SHP77 (cell line): ENCODE measurements at places on chromosomes 6 and 20.

DNA sequence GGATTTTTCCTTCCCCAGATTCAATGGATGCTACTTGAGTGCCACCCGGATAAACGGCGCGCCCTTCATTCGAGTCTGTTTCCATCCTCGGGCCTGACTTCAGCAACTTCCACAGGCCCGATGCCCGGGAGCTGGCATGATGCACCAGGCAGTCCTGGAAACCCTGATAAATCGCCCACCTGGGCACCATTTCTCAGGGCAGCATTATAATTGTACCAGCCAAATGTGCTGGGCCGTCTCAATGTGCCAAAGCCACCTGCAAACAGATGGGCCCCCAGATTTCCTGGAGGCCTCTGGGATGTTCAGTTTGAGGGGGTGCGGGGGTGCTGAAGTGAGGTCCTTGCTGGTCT is 65.8 kb downstream of the NOL4L start:
- DNase-seq: no peak

DNA sequence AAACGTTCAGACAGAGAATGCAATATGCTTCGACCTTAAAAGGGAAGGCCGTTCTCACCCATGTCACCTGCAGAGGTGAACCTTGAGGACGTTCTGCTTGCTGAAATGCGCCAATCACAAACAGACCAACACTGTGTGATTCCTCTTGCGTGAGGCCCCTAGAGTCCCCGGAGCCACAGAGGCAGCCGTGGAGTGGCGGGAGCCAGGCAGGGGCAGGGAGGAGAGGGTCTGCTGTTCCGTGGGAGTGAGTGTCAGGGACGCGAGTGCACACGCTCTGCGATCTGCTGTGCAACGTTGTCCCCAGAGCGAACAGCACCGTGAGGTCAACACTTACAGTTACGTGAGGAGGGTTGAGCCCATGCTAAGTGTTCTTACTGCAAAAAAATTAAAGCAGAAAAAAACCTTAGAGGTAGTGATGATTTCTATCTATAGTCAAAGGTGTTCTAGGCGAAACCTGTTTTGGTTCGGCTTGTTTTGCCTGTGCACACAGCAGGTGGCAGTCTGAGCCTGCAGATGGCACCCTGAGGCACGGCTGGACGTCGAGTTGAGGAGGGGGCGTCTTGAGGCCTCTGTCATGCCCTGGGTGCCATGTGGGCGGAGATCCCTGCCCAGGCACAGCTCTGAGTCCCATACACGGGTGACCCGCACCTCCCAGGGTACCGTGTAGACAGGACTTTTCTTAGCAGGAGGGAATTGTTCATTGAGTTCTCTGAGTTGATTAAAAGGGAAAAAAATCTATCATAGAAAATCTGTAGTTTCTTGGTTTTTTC is 71.7 kb upstream of the FRMD1 start:
- peak; percentile 24 for DNase-seq

GRCh38 chr6:31543639-31544038 is 1.8 kb upstream of the DDX39B start:
- no peak for DNase-seq

DNA sequence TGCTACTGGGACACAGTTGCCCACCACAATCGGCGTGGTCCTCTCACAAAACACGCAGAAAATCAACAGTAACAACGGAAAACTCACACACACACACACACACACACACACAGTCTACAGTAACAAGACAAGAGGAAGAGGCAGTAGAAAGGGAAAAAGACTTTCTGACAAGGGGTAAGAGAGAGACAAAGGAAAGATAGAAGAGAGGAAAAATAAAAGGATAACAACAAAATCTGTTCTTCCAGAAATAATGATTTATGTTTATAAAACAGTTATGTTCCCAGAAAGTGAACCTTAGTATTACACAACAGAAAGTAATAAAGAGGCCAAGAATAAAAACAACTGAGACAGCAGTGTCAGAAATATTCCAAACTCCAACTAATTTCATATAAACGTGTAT is 2.9 kb downstream of the RANBP9 start:
- no peak for DNase-seq

GRCh38 chr6:138468320-138469015 is 30.8 kb downstream of the NHSL1 start:
- DNase-seq: no peak

DNA sequence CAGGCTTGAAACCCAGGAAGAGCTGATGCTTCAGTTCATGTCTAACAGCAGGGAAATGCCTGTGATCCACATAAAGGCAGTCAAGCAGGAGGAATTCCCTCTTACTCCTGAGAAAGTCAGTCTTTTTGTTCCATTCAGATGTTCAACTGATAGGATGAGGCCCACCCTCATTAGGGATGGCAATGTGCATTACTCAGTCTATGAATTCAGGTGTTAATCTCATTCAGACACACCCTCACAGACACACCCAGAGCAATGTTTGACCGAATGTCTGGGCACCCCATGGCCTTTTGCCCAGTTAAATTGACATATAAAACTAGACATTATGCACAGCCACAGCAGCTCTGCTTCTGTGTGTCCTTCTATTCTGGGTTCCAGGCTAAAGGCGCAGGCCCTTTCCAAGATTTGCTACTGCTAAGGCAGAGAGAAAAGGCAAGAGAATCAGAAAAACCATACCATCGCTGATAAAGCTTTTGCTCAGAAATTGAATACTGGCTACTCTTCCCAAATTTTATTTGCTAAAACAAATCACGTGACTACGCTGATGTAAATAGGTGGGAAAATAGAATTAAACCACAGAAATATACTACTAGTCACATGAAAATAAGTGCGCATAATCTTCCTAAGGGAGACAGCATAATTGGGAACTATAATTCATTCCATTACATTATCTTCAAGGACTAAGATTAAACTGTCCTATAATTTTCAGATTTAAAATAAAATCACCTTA is 625.0 kb upstream of the MAN1A1 start:
- DNase-seq: no peak

- peak; percentile 76 for DNase-seq
These were observed at the start of gene ITPA for GRCh38 chr20:3209257-3209945. TSS of gene ITPA (plus strand) at chr20:3209498. CDS start at chr20:3209552, 54 bp downstream.

DNA sequence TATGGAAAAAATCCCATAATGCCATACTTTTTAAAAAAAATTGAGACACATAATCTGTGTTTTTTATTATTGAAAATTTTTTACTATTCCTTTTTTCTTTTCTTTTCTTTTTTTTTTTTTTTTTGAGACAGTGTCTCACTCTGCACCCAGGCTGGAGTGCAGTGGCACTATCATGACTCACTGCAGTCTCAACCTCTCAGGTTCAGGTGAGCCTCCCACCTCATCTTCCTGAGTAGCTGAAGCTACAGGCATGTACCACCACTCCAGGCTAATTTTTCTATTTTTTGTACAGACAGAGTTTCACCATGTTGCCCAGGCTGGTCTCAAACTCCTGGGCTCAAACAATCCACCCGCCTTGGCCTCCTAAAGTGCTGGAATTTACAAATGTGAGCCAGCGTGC is 100.4 kb downstream of the AFG1L start:
- DNase-seq: no peak

GRCh38 chr20:9021216-9021615 is 47.7 kb upstream of the PLCB4 start:
- DNase-seq: no peak

DNA sequence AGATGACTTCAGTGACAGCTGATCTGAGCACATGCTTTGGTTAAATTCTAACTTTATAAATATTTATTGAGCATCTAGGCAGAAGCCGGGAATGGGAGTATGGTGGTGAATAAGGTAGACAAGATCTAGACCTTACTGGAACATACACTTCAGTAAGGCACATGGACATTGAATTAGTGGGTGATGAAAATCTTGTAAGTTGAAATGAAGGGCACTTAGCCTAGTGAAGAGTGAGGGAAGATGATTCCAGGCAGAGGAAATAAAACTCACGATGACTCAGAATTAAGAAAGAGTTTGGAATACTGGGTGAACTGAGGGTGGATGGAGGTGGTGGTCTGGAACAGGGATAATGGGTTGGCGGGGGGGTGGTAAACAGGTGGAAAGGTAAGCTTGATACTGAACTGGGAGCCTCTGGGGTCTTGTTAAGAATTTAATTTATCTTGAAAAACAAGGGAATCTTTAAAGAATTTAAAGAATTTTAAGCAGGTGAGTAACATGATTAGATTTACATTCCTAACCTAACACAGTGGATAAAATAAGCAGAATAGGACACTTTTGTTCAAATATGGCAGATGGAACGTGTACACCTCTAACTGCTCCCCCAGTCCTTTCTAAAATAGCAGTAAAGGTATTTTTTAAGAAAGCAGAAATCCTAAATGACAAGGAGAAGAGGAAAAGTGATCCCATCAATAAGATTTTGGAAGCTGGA is 75.2 kb upstream of the ARHGAP18 start:
- DNase-seq: no peak

GRCh38 chr6:163185744-163186143 is 228.8 kb upstream of the QKI start:
- DNase-seq: no peak

GRCh38 chr6:43703512-43704429 is 16.2 kb upstream of the MRPS18A start:
- DNase-seq: no peak

DNA sequence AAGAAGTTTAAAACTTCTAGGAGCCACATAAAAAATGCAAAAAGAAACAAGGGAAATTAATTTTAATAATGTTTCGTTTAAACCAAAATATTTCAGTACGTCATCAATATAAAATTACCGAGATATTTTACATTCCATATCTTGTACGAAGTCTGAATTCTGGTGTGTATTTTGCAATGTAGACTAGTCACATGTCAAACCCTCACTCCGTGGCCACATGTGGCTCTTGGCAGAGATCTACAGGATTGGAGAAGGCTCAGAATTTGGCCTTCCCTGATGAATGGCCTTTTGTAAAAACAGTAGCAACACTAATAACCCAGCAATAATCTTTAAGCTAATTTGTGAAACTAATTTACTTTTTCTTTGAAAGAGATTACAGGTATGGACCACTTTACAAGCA is 217.1 kb downstream of the PRL start:
- no peak for DNase-seq

GRCh38 chr20:35719717-35720116 is 20.5 kb downstream of the ROMO1 start:
- DNase-seq: no peak

DNA sequence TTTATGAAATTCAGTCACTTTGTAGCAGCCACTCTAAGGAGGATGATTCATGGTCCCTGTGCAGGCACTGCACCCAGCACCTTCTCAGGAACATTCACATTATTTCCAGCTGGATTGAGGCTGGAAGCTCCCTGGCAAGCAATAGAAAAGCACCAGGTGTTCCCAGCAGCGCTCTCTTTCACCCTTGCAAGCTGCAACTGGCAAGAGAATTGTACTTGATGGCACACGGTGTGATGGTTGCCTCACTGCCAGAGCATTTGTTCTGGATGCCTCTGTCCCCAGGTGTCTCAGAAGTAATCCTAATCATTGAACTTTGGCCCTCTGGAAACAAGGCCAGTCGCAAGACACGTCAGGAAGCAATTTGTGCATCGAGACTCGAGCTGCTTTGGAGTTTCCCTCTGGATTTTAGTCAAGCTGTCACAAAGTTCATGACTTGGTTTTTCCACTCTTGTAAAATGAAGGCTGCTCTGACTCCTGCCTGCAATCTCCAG is 24.9 kb upstream of the PHACTR2 start:
- DNase-seq: peak; percentile 46

DNA sequence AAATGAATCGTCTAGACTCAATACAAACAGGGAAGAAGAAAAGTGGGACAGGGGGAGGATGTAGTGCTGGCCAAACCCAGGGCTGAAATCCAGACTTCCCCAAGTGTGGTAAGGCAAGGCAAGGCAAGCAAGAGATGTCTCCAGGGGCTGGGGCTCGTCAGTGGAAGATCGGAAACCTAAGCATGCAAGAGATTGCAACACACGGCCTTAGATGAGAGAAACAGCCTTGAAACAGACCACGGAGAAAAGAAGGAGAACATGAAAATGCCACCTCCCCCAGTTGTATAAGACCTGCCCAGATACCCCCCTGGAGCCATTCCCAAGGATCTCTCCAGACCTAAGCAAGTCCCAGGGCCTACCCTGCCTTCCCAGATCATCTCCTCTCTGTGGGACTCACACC is 20.0 kb downstream of the VEGFA start:
- no peak for DNase-seq

DNA sequence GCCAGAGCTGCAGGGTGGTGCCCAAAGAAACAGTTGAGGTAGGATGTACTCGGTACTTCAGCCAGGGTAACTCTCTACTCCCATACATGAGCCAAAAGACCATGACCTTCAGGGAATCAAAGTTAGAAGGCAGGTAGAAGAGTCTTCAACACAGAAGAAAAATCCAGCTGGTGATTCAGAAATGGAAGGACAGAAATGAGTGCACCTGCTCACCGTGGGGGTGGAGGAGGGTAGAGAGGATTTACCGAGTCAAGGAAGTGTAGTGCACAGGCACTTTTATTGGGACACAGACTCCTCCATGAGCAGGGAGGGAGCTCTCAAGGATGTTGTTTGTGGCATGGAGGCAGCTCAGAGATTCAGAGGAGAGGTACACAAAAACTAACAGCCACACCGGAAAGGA is 330.3 kb upstream of the PRDM1 start:
- DNase-seq: no peak

- DNase-seq: no peak
These were observed 1.5 kb downstream of the BAK1 start for GRCh38 chr6:33578588-33579011.

- no peak for DNase-seq
These were observed 29.0 kb downstream of the SPTLC3 start for GRCh38 chr20:13037727-13038126.

- no peak for DNase-seq
These were observed 463.5 kb downstream of the CDKAL1 start for GRCh38 chr6:20997770-20998147.

DNA sequence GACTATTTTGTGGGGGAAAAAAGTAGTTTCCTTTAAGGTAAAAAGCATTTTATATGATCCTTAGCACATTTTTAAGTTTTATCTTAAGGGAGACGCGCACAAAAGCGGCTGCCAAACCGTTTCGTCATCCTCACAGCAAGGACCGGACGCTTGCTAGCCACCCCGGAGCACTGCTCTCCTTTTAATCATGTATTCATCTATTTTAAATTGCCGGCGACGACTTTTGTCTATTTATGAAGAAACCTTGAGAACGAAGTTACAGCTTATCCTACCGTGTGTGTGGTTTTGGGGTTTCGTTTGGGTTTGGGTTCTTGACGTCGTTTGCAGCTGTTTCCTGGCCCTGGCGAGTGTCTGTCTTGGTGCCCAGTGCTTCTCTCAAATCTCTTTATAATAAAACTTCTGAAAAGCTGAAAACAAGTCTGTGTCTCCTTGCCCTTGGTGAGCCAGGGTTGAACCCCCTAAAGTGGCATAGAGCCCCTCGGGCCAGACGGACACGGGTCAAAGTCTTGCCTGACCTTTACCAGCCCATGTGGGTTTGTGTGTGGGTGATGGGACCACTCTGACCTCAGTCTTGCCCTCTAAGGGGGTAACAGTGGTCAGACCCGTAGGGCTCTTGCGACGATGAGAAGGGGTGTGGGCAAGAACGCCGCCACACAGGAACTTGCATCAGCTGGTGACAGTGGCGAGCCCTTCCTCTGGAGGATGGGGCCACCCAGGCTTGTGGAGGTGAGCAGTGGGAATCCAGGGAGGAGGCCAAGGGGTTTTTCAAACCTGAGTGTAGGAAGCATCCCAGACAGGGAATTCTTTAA is 117.6 kb downstream of the JPH2 start:
- no peak for DNase-seq
